ENCODE measurements at places on chromosomes 4 and X. TPM values are rescaled to one million over a fixed set of nuclear protein-coding genes. Genes with fewer than 3 reads are reported as not detected.

The MAGED4B gene
- 14.3 TPM for total RNA-seq

The NDNF gene
- total RNA-seq, result not detected

The TKTL2 gene
- not detected for total RNA-seq

The GLRA2 gene
- total RNA-seq, result not detected

The CCDC149 gene
- total RNA-seq, result 1.4 TPM

The ANAPC4 gene
- total RNA-seq, result 13.2 TPM

The SPIN2A gene
- total RNA-seq, result 0.14 TPM

The NMU gene
- total RNA-seq, result 0.74 TPM

The IL2 gene
- not detected for total RNA-seq
